Small intestine (tissue), 16 donors: ENCODE measurements at places on chromosomes 11 and 22. TPM values are rescaled to one million over a fixed set of nuclear protein-coding genes. Genes with fewer than 3 reads are reported as not detected.

DNA sequence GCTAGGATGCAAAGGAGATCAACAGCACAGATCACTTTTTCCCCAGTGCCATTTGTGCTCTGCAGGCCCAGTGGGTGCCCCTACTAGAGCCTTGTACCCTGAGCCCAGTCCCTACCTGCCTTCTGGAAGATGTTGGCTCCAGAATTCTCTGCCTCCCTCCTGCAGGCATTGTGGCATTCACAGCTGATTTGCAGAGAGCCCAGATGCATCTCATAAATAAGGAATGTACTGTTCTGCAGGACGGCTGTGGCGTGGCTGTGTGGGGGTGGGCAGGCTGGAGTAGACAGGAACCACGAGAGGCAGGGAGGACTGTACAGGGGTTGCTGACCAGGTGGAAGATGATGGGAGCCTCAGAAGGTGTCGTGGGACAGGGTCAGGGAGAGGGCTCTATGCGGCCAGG lies 11.2 kb upstream of the MIAT start:
- H3K27ac ChIP-seq: no peak overlapping the region
- H3K27me3 ChIP-seq: no peaks in the 10 kb centered on the region
- no peaks in the 10 kb centered on the region for H3K36me3 ChIP-seq
- peaks cover 12% of the 10 kb centered on the region for H3K4me1 ChIP-seq

DNA sequence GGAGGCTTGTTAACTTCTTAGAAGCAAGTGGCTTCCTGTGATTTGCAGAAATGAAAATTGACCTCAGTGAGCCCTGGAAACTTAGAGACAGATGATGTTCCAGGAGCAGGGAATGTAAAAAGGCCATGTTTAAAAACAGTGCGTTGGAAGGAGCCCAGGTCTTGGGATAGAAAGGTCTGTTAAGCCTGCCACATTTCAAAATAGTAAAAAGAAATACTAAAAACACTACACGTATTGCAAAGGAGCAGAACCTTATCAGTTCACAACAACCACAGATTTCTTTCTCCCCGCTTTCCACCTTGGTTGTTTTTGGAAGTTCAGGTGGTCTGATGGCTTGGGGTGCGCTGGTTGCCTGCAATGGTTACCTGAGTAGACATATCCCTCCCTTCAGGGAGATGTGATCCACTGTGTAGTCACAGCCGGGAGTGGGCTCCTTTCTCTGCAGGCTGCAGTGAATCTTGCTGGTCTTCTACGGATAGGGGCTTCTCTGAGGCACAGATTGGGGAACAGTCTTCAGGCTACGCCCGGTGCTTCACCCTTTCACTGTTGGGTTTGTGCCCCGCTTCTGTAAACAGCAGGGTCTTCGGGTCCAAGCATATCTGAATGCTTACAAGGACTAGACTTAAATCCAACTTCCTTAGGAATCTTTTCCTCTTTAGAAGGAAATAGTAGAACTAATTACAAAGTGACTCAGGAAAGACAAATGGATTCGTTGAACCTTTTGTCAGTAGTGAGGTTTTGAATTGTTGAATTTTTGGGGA lies 1.9 kb downstream of the TEAD1 start:
- no peaks in the 10 kb centered on the region for H3K36me3 ChIP-seq
- H3K27me3 ChIP-seq: no peaks in the 10 kb centered on the region
- peak overlapping the region; percentile 74 for H3K27ac ChIP-seq
- peaks cover 5% of the 10 kb centered on the region for H3K4me1 ChIP-seq

GRCh38 chr22:27990879-27991278 lies 71.8 kb upstream of the PITPNB start:
- H3K27me3 ChIP-seq: no peaks in the 10 kb centered on the region
- peak; percentile 46 for DNase-seq
- H3K4me1 ChIP-seq: no peaks in the 10 kb centered on the region
- H3K27ac ChIP-seq: peak overlapping the region; percentile 11
- H3K4me3 ChIP-seq: no peak overlapping the region

DNA sequence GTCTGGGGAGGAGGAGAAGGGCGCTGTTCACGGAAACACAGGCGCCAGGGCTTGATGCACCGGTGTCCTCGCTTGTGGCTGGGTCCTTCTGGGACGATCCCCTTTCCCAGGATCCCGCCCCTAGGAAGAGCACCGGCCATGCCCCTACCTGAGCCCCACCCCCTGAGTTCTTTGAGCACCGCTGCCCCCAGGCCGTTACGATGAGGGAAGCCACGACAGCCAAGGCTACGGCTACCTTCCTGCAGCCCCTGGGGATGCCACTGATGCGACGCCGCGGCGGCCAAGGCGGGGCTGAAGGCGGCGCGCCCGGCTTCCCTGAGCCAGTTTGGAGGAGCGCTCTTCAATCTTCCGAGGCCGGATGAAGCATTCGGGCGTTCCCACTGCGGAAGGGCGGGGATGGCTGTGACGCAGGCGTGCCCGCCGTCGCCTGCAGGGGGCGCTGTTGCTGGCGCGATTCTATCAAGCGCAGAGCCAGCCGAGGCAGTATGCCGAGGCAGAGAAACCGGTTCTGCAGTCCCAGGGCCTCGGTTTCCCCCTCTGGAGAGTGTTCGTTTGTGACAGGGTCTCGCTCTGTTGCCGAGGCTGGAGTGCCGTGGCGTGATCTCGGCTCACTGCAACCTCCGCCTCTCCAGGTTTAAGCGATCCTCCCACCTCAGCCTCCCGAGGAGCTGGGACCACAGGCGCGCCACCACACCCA lies 9.7 kb upstream of the NEFH start:
- H3K36me3 ChIP-seq: peaks cover 5% of the 10 kb centered on the region
- H3K4me1 ChIP-seq: no peaks in the 10 kb centered on the region
- peaks cover 3% of the 10 kb centered on the region for H3K27me3 ChIP-seq
- H3K27ac ChIP-seq: no peak overlapping the region
- peak; percentile 81 for DNase-seq

DNA sequence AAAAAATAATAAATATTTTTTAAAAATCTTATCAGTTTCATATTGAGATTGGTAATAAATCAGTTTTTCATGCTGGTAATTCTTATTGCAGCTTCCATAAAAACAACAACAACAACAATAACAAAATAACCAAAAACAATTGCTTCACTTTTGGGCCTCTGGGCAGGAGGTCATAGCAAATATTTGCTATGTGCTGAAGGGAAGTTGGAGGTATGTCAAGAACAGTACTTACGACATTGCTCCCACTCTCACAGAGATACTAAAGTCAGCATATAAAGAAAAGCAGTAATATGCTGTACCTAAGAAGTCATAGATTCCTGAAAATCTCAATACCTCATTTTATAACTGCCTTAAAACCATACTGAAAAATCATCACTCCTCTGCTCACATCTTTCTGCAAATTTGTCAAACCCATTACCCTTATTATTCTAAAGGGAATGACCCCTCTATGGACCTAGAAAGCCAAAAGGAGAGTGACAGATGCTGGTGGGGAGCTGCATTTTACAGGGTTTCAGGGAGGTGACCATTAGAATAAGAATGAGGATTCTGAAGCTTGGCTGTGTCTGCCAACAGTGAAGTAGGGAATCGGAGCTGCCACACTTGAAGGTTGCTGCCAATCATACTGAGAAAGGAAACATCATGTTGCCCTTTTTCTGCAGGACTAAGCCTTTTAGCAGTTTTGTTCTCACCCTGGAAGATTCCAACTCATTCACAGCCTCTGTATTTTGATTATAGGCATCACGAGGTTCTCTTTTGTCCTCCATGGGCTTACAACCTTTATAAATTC lies 742.9 kb downstream of the LRRC4C start:
- no peak overlapping the region for H3K27ac ChIP-seq
- H3K36me3 ChIP-seq: no peaks in the 10 kb centered on the region
- DNase-seq: no peak
- H3K4me3 ChIP-seq: no peak overlapping the region
- no peaks in the 10 kb centered on the region for H3K4me1 ChIP-seq
- no peaks in the 10 kb centered on the region for H3K27me3 ChIP-seq

- H3K4me3 ChIP-seq: no peak overlapping the region
- DNase-seq: no peak
- peak overlapping the region; percentile 100 for H3K27ac ChIP-seq
- H3K27me3 ChIP-seq: no peaks in the 10 kb centered on the region
- H3K4me1 ChIP-seq: peaks cover 11% of the 10 kb centered on the region
Measured at GRCh38 chr11:65418431-65418680, 4.2 kb upstream of the NEAT1 start.

DNA sequence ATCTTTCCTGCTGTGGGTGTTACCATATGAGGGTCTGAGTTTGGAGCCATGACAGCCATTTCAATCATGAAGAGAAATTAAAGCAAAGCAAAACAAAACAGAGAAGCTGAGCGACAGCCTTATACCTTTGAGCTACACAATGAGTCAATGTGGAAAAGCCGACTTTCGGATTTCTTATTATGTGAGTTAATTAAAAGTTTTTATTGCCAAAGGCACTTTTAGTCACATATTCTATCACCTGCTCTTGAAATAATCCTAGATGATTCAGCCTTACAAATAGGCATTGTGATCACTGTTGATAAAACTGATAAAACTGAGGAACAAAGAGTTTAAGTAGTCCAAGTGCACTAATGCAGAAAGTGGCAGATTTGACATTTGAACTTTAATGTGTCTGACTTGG lies 381.9 kb upstream of the TENM4 start:
- H3K4me3 ChIP-seq: no peak overlapping the region
- H3K27me3 ChIP-seq: no peaks in the 10 kb centered on the region
- no peaks in the 10 kb centered on the region for H3K36me3 ChIP-seq
- no peaks in the 10 kb centered on the region for H3K4me1 ChIP-seq

DNA sequence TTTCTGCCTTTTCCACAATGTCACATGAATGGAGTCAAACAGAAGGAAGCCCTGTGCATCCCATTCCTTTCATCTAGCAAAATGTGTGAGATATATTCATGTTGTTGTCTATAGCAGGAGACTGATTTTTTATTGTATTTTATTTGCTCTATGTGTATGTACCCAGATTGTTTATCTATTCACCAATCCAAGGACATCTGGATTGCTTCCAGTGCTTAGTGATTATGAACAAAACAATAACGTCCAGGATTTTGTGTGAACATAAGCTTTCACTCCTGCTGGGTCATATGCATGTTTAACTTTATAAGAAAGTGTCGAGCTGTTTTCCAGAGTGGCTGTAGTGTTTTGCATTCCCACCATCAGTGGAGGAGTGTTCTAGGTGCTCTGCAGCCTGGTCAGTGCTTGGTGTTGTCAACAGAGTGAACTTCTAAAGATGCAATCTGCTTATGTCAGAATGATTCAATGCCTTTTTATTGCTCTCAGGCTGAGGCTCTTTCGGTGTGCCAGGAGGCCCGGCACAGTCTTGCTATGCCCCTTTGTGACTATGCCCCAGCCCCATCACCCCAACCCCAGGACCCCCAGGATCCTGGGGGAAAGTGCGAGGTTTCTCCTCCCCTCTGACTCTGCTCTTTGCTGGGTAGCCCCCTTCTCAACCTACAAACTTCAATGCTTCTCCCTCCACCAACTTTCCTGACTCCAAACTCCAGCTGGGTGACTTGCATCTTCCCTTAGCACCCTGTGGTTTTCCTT lies 19.9 kb upstream of the SYT13 start:
- H3K4me1 ChIP-seq: peaks cover 4% of the 10 kb centered on the region
- H3K4me3 ChIP-seq: no peak overlapping the region

DNA sequence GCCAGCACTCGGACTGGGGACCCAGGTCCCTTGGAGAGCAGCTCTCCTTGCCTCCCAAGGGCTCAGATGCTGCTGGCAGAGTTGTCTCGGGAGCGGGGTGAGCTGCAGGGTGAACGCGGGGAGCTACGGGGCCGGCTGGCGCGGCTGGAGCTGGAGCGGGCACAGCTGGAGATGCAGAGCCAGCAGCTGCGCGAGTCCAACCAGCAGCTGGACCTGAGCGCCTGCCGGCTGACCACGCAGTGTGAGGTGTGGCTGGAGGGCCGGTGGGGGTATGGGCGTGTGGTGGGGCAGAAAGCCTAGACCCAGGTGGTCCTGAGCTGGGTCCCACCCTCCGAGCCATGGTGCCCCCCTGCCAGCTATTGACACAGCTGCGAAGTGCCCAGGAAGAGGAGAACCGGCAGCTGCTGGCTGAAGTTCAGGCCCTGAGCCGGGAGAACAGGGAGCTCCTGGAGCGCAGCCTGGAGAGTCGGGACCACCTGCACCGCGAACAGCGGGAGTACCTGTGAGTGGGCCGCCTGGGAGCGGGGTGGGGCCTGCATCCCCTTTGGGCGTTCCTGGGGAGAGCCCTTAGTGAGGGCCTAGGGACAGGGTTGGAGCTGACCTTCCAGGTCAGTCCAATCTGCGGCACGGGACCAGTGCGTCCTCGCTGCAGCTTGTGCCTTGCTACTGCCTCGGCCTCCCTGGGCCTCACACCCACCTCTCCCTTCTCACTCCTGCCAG lies 5.8 kb upstream of the RPS6KA4 start:
- no peak for DNase-seq
- H3K4me3 ChIP-seq: no peak overlapping the region
- H3K4me1 ChIP-seq: peaks cover 22% of the 10 kb centered on the region
- no peak overlapping the region for H3K27ac ChIP-seq
- no peaks in the 10 kb centered on the region for H3K27me3 ChIP-seq
- no peaks in the 10 kb centered on the region for H3K36me3 ChIP-seq

DNA sequence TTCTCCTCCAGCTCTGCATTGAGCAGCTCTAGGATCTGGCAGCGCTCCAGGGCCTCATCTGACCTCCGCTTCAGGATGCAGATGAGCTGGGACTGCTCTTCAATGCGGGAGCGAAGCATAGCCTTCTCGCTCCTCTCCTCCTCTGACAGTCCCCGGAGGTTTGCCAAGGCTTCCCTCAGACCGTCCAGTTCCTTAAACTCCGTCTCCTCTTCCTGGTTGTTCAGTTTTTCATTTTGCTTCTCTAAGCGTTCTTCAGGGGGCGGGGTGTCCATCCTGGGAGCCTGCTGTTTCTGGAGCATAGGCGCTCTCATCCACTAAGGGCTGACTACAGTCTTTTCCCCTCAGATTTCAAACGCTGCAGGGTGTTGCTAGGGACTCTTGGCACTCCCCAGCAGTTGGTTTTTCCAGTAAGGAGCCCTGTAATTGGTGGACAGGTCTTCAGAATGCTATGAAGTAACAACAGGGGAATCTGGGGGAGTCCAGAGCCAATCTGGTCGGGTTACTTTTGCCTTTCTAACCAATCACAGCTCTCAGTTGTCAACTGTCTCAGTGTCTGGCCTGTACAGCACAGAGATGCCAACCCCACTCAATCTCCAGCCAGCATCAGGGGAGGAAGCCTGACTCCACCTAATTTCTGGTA lies at the start of gene CCDC89:
TSS of gene CCDC89 (minus strand) at position 376 of the 640 bp plus-strand sequence. CDS start at position 311, 65 bp downstream.
- H3K4me1 ChIP-seq: no peaks in the 10 kb centered on the region
- no peaks in the 10 kb centered on the region for H3K27me3 ChIP-seq
- peak within 1 kb of the TSS; percentile 36 for H3K27ac ChIP-seq
- DNase-seq: peak; percentile 52
- peak within 1 kb of the TSS; percentile 27 for H3K4me3 ChIP-seq

GRCh38 chr11:64252003-64252872 lies 908 bp downstream of the PLCB3 start:
- H3K36me3 ChIP-seq: peaks cover 7% of the 10 kb centered on the region
- DNase-seq: peak; percentile 95
- peak overlapping the region; percentile 96 for H3K27ac ChIP-seq
- H3K4me3 ChIP-seq: peak overlapping the region; percentile 94

The PVALB gene
- not detected for polyA plus RNA-seq

The ARHGAP42 gene
- 4.3 TPM for polyA plus RNA-seq

The TPBGL gene
- polyA plus RNA-seq: not detected

The LAYN gene
- 2.4 TPM for polyA plus RNA-seq

The OR5P2 gene
- polyA plus RNA-seq: not detected

The FAU gene
- polyA plus RNA-seq: 1,141 TPM

The ALX4 gene
- polyA plus RNA-seq: not detected

The CHEK2 gene
- polyA plus RNA-seq: 8.5 TPM
